ENCODE measurements at places on chromosomes 3 and 15. TPM values are rescaled to one million over a fixed set of nuclear protein-coding genes. Genes with fewer than 3 reads are reported as not detected.

DNA sequence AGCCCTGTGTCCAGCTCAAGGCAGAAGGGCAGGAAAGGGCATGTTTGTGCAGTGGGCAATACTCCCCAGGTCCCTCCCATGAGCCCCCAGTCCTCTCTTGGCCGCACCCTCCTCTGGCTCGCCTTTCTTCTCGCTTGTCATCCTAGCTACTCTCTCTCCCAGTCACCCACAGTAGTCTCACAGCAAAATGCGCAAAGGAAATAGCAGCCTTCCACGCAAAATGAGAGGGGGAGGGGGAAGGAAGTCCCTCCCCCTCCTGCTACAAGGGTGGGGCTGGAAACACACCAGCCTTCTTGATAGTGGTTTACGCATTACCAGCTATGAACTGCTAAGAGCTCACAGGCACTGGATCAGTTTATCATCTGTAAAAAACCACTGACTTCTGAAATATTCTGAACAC lies 83.8 kb downstream of the GADL1 start:
- DNase-seq = no peak

DNA sequence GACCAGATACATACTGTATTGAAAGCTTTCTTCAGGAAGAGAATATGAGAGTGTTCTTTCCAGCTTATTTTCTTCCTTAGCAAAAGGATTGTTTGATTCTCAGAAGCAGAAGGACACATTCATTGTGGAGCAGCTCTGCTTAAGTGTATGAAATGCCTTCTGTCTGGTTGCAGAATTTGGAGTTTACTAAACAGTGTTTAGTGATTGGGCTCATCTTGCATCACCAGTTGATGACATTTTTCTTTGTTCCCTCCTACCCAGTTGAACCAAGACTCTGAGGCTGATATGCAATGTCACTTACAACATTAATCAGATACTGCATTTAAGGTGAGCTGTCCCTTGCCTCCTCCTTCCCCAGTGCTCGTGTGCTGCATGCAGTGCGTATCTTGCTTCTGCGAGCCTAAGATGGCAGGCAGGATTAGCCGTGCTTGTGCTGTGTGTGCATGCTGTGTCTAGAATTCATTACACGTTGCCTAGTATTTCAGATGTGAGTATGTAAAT lies 18.4 kb downstream of the ZBTB38 start:
- DNase-seq = no peak

DNA sequence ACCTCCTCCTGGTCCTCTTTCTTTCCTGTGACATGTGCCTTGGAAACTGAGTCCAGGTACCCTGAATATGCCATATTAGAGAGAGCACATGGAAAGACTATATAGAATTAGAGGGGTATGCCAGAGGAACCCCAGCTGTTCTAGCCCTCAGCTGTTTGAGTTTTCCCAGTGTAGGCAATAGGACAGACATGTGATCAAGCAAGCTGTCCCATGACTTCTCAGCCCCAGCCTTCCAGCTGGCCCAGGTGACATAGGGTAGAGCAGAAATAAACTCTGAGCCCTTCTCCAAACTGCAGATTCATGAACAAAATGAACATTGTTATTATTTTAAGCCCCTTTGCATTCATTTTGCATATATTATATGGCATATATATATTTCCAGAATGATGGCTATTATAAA lies 118.7 kb downstream of the PPM1L start:
- no peak for DNase-seq

INKA1 gene
- 6.7 TPM for total RNA-seq

- no peak for DNase-seq
These were observed 131.8 kb upstream of the UBE2E2 start for GRCh38 chr3:23071296-23071695.

CADM2 gene
- 11.4 TPM for total RNA-seq

CASR gene
- total RNA-seq = 4.4 TPM

DNA sequence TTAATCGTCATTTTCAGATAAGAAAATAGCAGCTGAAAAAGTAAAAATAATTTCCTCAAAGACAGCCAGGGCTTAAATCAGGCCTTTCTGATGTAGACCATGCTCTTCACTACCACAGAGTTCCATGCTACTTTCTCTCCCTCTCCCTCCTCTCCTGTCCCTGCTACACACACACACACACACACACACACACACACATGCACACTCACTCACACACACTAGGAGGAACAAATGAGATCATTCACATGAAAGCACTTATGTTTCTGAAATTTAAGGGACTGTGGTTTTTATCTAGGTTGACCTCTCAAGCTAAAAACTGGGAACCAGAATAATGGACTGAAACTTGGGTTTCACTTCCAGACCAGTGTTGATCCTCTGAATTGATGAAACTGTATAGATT lies 4.1 kb upstream of the PSMA4 start:
- no peak for DNase-seq

GRK7 gene
- not detected for total RNA-seq

CDV3 gene
- 162 TPM for total RNA-seq

DNA sequence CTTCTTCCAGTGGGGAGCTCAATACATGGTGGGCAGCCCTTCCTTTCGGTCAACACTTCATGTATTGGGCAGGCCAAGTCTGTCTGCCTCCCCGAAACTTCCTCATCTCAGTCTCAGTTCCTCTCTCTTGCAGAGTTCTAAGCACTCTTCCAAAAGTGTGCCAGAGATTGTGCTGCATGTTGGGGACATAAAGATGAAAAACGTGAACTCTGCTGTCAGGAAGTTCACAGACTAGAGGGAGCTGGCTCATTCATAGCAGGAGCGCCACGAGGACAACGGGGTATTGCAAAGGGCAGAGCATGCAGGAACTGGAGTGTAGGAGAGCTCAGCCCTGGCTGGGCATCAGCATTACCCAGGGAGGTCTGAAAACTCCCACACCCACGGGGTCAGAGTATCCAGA lies 15.3 kb upstream of the EPHB3 start:
- DNase-seq = no peak

GXYLT2 gene
- 25.8 TPM for total RNA-seq

DNA sequence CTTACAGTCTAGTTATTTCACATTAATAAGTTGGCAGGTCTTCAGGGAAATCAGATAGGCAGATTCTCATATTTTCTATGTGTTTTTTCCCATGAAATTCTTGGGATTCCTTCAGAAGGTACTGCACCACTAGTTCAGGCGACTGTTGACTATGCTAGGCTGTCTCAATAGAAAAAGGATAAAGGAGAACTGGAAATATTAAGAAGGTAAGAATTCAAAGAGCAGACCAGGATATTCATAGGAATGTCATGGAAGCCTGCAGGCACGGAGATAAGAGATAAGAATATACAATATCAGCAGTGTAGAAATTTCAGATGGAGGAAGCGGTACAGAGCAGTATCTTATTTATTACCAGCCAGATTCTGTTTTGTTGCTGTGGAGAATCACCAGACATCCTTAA lies 432.1 kb upstream of the MDFIC2 start:
- DNase-seq = no peak

DNA sequence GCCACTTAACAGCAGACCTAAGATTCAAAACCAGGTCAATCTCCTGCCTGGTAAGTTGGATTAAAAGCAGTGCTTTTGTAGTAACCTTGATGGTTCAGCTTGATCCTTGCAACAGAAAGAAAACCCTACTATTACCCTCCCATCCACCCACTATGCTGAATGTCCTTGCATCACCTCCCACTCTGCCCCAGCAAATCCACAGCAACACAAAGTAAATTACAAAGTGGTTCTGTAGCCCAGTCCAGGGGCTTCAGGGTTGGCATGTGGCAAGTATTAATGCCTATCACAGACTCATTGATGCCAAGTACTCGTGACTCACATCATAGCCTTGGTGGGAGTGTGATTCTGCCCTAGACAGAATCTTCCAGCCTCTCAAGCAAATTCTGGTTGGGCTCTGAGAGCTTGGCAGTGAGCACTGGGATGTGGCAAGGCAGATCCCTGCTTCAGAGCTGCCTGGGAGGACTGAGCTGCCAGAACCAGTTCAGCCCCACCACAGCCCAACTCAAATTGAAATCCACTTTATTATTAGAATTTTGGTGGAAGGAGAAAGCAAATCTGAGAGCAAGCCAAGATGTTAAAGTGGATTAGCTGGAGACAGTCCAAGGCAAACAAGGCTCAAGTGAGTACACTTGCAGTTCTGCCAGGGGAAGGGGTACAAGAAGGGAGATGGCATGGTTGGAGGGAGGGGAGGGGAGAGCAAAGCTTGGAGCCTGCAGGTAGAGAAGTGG lies 225.8 kb upstream of the UMPS start:
- no peak for DNase-seq

DNA sequence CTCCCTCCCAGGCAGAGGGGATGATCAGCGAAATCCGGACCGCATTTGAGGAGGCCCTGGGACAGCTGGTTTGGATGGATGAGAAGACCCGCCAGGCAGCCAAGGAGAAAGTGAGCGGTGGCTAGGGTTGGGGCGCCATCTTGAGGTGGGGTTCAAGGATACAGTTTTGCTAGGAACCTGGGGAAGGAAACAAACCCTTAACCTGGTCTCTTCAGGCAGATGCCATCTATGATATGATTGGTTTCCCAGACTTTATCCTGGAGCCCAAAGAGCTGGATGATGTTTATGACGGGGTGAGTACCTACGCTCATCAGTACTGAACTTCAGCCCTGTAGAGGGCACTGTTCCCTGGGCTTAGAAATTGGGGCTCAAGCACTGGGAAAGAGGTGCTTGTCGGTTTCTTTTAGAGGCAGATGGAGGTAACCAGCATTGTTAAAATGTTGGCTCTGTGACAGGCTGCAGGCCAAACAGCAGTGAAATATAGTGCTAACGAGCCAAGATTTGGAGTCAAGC lies 9.6 kb upstream of the PSMD2 start:
- no peak for DNase-seq

DOCK3 gene
- 5.9 TPM for total RNA-seq

DNA sequence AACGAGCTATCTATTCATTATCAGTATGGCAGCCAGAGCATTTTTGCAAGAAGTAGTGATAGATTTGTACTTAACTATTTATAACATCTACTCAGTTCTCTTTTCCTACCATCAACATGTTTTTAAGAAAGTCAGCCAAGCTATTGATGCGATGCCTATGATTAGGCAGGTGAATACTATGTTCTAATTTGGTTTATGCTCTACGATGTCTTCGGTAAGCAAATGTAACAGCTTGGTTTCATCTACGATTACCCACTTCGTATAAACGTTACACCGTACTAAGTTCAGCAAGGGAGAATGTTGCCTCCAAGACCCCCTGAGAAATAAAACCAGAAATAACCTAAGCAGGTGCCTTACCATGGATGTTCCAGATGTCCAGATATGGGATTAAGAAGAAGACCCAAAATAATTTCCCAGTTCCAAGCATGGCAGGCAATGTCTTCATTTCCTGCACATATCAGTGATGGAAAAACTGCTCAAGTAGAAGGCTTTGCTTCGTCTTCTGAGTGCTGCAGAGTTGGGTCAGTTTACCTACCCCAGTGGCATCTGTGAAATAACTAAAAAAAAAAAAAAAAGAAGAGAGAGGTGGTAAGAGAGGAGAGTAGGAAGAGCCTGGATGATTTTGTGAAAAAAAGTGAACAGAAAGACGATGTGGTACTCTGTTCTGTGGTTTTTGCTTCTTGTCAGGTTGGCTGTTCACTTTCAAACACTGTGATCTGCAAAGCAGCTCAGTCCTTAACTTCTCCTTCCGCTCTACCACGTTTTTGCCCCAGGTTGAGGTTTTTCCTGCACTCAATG lies at the start of gene BTLA:
TSS of gene BTLA (minus strand) at position 559 of the 798 bp plus-strand sequence. CDS start at position 445, 114 bp downstream.
- DNase-seq = no peak

REC114 gene
- not detected for total RNA-seq

DNA sequence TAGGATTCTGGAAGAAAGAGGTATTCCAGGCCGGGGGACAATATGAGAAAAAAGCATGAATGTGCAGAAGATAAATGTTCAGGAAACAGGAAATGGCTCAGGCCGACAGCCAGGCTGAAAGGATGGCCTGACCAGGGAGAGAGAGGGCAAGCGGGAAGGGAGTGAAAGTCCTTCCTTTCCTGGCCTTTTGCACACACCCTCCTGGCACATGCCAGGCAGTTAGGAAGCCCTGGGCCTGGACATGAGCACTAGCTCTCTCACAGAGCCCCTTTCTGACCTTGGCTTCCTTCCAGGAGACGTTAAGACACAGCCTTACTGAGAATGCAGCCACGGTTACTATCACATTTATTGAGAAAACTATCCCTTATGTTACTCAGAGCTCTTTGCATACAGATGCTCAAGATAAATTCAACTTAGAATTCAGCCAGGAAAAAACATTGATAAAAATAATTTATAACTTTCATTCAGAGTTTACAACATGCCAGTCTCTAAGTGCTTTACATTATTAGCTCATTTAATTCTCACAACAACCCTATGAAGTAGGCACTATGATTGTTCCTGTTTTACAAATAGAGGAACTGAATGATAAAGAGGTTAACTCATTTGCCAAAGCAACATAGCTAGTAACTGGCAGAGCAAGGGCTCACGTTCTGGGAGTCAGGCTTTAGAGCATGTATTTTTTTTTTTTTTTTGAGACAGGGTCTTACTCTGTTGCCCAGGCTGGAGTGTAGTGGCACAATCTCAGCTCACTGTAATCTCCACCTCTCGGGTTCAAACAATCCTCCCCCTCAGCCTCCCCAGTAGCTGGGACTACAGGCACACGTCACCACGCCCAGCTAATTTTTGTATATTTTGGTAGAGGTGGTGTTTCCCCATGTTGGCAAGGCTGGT lies 39.4 kb upstream of the SMAD3 start:
- no peak for DNase-seq

DNA sequence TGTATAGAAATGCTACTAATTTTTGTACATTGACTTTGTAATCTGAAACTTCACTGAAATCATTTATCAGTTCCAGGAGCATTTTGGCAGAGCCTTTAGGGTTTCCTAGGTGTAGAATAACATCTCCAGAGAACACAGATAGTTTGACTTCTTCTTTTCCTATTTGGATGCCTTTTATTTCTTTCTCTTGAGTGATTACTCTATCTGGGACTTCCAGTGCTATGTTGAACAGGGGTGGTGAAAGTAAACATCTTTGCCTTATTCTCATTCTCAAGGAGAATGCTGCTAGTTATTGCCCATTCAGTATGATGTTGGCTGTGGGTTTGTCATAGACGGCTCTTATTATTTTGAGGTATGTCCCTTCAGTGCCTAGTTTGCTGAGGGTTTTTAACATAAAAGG lies 697.9 kb upstream of the ROBO1 start:
- DNase-seq = no peak

- no peak for DNase-seq
These were observed 216.4 kb downstream of the TIGIT start for GRCh38 chr3:114510201-114510600.

GRCh38 chr3:119428538-119428937 lies 34.9 kb downstream of the TMEM39A start:
- DNase-seq = no peak

FSIP1 gene
- 2.9 TPM for total RNA-seq

CFAP92 gene
- total RNA-seq = 4.5 TPM

GRCh38 chr3:39960515-39961191 lies 151.2 kb downstream of the MYRIP start:
- DNase-seq = no peak

CFAP20DC gene
- 4.7 TPM for total RNA-seq
